Activated T-cell treated with anti-CD3 and anti-CD28 coated beads, Interleukin-2, amount 50 U/mL, for 4 hours (primary cell): ENCODE measurements at places on chromosomes 3 and 15. TPM values are rescaled to one million over a fixed set of nuclear protein-coding genes. Genes with fewer than 3 reads are reported as not detected.

ACTC1 gene
- not detected for total RNA-seq

SGO1 gene
- 6.5 TPM for total RNA-seq

FAM43A gene
- 9.9 TPM for total RNA-seq

GP9 gene
- total RNA-seq: not detected

BTD gene
- total RNA-seq: 3.0 TPM
